GM12878 (cell line): ENCODE measurements at places on chromosomes 7 and 10. TPM values are rescaled to one million over a fixed set of nuclear protein-coding genes. Genes with fewer than 3 reads are reported as not detected.

The FKBP6 gene
- total RNA-seq, result not detected in 2 replicates

The PDE6C gene
- total RNA-seq, result not detected in 2 replicates

DNA sequence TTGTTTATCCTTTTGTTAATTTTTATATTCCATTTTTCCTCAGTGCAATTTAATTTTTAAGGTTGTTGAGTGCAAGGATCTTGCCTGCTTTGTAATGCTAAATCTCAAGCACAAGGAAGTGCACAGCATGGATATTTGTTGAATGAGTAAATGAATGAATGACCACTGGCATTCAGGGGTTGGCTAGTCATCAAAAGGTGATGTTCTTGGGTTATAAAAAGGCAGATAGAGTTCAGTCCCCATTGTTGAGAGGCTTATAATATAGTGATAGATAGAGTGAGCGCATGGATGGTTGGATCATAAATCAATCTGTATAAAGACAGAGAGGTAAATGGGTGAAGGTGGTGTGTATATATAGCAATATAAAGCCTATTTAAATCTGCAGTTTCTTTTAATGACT is 193.2 kb upstream of the KLF6 start:
- no peak for DNase-seq

- no peak for DNase-seq
Observed at GRCh38 chr7:87876869-87877234, 559 bp downstream of the DBF4 start.

GRCh38 chr7:69213878-69214277 is 384.4 kb upstream of the AUTS2 start:
- DNase-seq, result no peak

DNA sequence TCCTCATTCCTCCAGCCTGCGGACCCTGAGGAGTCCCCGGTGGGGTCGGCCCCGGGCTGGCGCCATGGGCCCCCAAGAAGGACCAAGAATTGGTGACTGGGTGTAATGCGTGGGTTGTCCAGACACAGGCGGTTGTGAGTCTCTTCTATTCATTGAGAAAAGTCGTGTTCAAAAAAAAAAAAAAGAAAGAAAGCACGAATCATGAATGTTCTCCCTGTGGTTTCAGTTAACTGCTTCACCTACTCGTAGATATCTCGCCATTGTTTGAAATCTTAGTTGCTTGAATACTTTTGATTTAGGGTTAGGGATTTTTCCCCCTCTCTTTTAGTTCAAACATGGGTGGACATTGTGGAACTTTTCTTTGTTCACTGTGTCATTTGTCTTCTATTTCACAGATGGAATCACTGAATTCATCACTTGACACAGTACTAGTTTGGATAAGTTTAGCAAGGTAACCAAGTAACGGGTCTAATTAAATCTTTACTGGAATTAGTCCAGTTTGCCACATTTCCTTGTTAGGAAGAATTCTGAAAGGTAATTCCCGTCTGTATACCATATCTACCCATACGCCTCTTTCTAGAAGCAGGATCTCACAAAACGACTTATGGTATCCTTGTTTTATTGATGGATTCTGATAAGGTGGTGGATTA is 775 bp downstream of the STARD3NL start:
- no peak for DNase-seq

DNA sequence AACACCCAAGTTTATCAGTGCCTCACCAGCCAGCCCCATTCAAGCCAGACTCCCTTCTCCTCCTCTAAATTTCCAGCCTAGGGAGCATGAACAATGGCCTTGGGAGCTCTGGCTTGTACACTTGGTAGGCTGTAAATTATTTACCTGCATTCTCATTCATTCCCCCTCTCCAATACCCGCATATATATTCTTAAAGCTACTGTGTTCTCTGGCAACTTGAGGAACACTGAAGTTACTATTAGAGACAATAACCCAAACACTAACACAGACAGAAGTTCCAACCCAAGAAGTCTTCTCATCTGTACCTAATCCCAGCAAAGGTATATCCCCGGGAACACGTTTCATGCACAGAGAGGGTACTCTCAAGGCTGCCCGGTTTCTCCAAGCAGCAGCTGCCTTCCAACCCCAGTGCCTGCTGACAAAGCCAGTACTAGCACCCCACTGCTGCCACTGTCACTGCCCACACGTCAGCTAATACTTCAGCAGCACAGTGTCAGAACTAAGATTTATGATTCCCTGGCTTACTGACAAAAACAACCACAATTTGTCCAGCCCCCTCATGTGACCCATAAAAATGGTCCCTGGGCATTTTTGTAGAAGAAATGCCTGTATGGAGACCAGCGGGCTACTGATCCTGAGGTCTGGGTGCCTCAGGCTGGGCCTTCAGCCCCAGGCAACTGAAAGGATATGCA is 3.1 kb downstream of the WDR91 start:
- DNase-seq, result no peak

DNA sequence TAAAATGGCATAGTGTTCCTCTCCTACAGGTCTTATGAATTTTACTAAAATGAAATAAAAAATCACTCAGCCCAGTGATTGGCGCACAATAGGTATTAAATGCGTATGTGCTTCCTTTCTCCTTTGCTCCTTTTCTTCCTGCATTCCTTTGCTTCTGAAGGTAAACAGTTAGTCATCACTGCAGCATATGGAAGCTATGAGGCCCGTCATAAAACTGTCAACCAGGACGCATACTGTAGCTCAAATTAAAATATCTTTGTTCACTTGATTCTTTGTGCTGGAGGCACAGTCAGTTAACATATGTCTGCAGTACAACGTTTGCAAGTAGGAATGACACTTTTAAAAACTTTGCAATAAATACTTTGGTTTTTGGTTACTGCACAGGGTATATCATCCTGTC is 374.7 kb downstream of the TCERG1L start:
- DNase-seq, result no peak

DNA sequence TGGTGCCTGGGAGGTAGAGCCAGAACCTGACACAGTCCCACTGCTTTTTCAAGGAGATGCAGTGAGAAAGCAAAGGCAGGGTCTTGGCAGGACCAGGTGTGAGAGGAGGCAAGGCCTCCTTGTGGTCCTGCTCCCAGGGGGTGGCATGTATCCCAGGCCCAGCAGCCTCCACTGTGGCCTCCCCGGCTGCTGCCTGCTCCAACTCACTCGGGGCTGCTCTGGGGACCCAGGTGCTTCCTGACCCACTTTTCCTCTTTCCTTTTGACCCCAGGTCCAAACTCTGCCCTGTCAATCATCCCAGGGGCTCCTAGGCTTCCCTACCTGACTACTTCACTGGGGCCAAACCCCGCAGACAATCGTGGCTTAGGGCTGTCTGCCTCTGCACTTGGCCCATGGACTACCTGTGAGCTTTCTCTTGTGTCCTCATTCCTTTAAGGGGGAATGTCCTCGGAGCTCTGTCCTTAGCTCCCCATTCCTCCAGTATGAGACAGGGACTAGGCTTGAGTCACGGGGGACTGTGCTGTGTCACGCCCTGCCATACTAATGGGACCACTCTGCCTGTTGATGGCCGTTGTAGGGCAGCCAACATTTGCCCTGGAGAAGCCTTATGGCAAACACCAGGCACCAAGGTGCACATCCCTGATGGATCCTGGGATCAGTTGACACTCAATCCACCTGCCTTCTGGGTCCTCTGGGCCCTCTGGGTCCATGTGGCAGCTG is 1.1 kb upstream of the AEBP1 start:
- no peak for DNase-seq

DNA sequence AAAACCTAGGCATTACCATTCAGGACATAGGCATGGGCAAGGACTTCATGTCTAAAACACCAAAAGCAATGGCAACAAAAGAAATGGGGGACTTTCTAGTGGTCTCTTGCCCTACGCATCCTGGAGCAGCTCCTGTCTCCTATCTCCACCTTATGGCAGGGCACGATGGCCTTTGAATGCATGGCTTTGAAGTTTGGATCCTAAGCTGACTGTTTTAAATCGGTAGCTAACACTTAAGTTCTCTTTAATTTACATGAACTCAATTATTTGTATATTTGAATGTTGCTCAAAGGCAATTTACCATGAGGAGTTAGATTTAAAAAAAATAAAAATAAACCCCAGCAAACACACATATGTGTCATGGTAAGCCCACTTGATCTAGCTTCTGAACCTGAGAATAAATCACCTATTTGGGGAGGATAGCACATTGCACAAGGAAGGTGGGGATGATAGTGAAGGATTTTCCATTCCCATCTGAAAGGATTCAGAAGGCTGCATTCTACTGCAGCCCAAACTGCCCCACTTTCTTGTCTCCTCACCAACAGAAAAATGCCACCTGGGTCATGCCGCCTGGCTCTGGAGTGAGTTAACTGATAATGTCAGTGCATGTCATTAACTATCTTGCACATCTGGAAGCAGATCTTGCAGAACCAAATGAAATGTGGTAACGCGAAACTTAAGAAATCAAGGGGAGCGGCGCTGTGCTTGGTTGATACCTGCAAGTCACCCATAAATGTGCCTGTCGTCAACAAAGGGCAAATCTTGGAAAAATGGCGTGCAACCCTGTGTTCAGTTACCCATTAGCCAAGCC is 12.4 kb downstream of the KLF6 start:
- no peak for DNase-seq
